ENCODE measurements at places on chromosomes 1 and 21. TPM values are rescaled to one million over a fixed set of nuclear protein-coding genes. Genes with fewer than 3 reads are reported as not detected.
A peak's percentile ranks its signal among the peaks of the same experiment; 100 is the strongest.

CFHR3 gene
- total RNA-seq: not detected

RIMKLA gene
- 4.1 TPM for total RNA-seq

VAMP3 gene
- 21.3 TPM for total RNA-seq

ECM1 gene
- total RNA-seq: 2.8 TPM

FLG2 gene
- total RNA-seq: not detected

DNA sequence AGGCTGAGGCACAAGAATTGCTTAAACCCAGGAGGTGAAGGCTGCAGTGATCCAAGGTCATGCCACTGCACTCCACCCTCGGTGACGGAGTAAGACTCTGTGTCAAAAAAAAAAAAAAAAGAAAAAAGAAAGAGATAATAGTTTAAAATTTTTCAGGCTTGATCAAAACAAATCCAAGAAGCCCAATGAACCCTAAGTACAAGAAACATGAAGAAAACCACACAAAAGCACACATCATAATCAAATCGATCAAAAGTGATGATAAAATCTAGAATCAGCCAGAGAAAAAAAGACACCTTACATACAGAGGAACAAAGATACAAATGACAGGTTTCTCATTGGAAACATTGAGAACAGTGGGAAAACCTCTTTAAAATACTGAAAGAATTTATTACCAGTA, 31.5 kb downstream of the LDLRAD1 start:
- no peak for DNase-seq
- no peaks in the 10 kb centered on the region for H3K27me3 ChIP-seq
- H3K27ac ChIP-seq: no peak overlapping the region

GRCh38 chr1:29634746-29635335, 398.5 kb downstream of the PTPRU start:
- DNase-seq: no peak
- no peak overlapping the region for H3K4me3 ChIP-seq
- peaks cover 5% of the 10 kb centered on the region for H3K36me3 ChIP-seq
- peaks cover 8% of the 10 kb centered on the region for H3K27me3 ChIP-seq
- peaks cover 13% of the 10 kb centered on the region for H3K4me1 ChIP-seq
- no peak overlapping the region for H3K27ac ChIP-seq

- H3K4me3 ChIP-seq: no peak overlapping the region
- no peak for DNase-seq
- no peak overlapping the region for H3K27ac ChIP-seq
- peaks cover 4% of the 10 kb centered on the region for H3K36me3 ChIP-seq
These were observed 362.5 kb upstream of the ADAMTS5 start for GRCh38 chr21:27329255-27329851.

GRCh38 chr1:66445492-66446181, 88.3 kb upstream of the SGIP1 start:
- H3K27me3 ChIP-seq: no peaks in the 10 kb centered on the region
- H3K4me3 ChIP-seq: no peak overlapping the region
- H3K36me3 ChIP-seq: no peaks in the 10 kb centered on the region
- peaks cover 14% of the 10 kb centered on the region for H3K4me1 ChIP-seq
- no peak for DNase-seq
- H3K27ac ChIP-seq: no peak overlapping the region

GRCh38 chr1:59516881-59517280, 220.0 kb downstream of the FGGY start:
- H3K36me3 ChIP-seq: no peaks in the 10 kb centered on the region
- peaks cover 2% of the 10 kb centered on the region for H3K27me3 ChIP-seq
- no peak overlapping the region for H3K27ac ChIP-seq
- no peak overlapping the region for H3K4me3 ChIP-seq
- peaks cover 2% of the 10 kb centered on the region for H3K4me1 ChIP-seq

GRCh38 chr1:1619917-1620361, 4.6 kb downstream of the MIB2 start:
- H3K36me3 ChIP-seq: no peaks in the 10 kb centered on the region
- peak; percentile 62 for DNase-seq
- peaks cover 26% of the 10 kb centered on the region for H3K27me3 ChIP-seq

- H3K27me3 ChIP-seq: no peaks in the 10 kb centered on the region
- H3K36me3 ChIP-seq: no peaks in the 10 kb centered on the region
- H3K4me1 ChIP-seq: peaks cover 32% of the 10 kb centered on the region
- DNase-seq: no peak
These were observed 143.2 kb downstream of the PBX1 start for GRCh38 chr1:164702216-164702615.

GRCh38 chr21:29064850-29065481, 8.5 kb downstream of the CCT8 start:
- no peaks in the 10 kb centered on the region for H3K4me1 ChIP-seq
- no peak overlapping the region for H3K4me3 ChIP-seq
- H3K27me3 ChIP-seq: no peaks in the 10 kb centered on the region
- no peak for DNase-seq
- H3K36me3 ChIP-seq: no peaks in the 10 kb centered on the region

GRCh38 chr21:34227386-34227852, 136.4 kb upstream of the KCNE2 start:
- no peak overlapping the region for H3K4me3 ChIP-seq
- no peak overlapping the region for H3K27ac ChIP-seq
- H3K4me1 ChIP-seq: no peaks in the 10 kb centered on the region
- DNase-seq: no peak
- H3K36me3 ChIP-seq: peaks cover 6% of the 10 kb centered on the region

Data from glutamatergic neuron (in vitro differentiated cells).